ENCODE measurements at places on chromosomes 2 and 18.

- DNase-seq = no peak
Observed at GRCh38 chr2:23947350-23947749, 7.1 kb downstream of the UBXN2A start.

DNA sequence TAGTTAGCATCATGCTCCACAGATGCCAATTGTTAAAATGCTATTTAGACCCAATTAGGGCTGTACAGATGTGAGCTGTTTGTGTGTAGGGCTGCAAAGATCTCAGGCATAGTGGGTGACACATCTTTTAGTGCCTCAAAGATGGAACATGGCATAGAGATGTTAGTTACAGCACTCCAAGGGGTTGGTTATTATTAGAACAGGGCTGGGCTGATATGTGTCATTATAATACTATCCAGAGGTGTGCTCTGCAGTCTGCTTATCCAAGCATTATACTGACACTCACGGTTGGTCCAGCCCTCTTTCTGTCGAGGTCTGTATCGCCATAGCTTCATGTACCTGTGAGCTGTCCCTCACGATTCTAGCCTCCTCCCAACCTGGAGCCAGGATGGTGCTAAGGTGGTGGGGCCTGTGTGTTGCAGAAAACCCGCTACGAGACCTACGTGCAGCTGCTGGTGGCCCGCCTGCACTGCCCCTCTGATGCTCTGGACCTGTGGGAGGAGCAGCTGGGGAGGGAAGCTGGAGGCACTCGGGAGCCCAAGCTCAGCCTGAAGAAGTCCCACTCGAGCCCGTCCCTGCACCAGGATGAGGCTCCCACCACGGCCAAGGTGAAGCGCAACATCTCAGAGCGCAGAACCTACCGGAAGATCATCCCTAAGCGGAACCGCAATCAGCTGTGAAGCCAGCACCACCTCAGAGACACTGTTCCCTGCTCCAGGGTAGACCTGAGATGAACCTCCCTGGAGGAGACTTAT lies 27.1 kb downstream of the PSD4 start:
- DNase-seq = no peak

- DNase-seq = no peak
Observed at GRCh38 chr2:3257166-3257565, 120.5 kb downstream of the EIPR1 start.

DNA sequence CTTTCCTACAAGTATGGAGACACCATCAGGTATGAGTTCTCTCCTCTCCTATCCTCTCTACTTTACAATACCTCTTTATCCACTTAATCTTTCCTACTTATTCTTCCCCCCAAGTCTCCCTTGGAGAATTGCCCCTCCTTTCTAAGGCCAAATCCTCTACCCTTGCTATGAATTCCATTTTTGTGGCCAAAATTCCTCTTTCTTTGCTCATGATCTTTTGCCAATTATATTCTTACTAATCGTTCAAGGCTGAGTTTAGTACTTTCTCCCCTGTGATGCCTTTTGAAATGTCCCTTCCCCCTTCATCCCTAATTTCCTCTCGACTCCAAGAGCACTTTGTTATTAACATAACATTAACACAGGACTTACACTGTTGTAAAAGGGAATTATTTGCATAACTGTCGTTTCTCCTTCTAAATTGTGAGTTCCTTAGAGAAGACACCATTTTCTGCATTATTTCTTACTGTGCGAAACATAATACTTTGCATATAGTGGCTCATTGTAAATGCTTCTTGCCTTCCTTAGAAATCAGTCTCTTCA lies 133.4 kb downstream of the KCTD1 start:
- no peak for DNase-seq

- no peak for DNase-seq
Observed at GRCh38 chr18:27964811-27965210, 212.1 kb downstream of the CDH2 start.

GRCh38 chr2:11097854-11098387 lies 57.3 kb upstream of the SLC66A3 start:
- no peak for DNase-seq

Data from stimulated activated CD8-positive, alpha-beta memory T cell treated with anti-CD3 and anti-CD28 coated beads, Interleukin-7, amount 100 ng/mL, for 1 hour (primary cell).